ENCODE measurements at places on chromosomes 4 and X.

GRCh38 chrX:1327651-1328304 lies 8.8 kb upstream of the IL3RA start:
- DNase-seq = no peak

DNA sequence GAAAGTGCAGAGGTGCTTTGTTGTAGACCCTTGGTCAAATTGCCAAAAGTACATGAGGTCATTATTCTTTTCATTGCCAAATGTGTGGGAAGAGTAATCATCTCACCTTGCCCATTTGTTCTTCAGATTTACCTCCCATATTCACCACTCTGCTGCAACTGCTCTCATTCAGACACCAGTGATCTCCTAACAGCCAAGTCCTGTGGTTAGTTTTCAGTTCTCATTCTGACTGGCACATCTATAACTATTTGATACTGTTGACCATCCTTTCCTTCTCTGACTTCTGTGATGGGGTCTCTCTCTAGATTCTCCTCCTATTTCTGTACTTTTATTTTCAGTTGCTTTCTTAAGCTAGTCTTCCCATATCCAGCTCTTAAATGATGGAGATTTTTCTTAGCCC lies 39.8 kb downstream of the GRIA3 start:
- no peak for DNase-seq

DNA sequence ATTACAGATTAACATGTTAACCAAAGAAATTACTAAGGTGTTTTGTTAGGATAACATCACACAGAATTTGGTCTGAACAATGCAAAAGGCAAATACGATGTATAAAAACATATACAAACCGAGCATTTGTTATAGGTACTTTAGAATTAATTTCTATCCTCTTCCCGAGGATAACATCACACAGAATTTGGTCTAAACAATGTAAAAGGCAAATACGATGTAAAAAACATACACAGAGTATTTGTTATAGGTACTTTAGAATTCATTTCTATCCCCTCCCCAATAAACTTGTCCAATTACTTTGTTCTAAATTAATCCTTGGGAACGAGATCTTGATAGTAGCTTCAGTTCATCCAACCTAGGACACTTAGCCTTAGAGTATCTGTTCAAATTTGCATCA lies 7.6 kb downstream of the HNRNPDL start:
- DNase-seq = no peak

DNA sequence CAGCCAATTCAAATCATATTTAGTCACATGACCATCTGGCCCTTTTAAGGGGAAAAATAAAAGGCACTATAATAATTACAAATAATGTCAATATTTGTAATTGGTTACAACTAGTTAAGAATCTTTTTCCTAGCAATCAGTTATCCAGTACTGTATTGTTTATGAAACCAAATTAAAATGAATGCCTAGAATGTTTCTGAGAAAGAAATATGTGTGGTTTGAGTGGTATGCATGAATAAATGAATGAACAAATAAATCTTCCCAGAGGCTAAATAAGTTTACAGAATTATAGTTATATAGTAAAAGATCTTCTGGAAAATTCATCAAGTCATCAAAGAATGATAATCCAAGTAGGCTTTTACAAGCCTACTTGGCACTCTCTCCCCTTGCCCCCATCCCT lies 55.8 kb upstream of the F8A3 start:
- peak; percentile 6 for DNase-seq

DNA sequence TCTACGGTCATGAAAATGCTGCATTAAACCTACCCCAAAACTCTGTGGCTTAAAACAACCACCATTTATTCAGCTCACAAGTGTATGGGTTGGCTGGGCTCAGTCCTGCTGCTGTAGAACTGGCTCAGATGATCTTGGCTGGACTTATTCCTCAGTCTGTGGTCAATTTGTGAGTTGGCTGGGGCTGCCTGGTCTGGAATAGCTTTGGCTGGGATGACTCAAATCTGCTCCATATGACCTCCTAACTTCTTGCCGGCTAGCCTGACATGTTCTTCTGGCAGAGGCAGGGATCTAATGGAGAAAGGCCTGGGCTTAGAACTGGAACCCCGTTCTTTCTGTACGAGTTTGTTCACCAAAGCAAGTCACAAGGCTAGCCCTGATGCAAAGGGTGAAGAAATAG lies 71.7 kb downstream of the CFAP299 start:
- DNase-seq = peak; percentile 30

GRCh38 chr4:79225360-79225759 lies 100.5 kb downstream of the NAA11 start:
- no peak for DNase-seq

- no peak for DNase-seq
Measured at GRCh38 chr4:2767046-2767704, 11.0 kb upstream of the TNIP2 start.

DNA sequence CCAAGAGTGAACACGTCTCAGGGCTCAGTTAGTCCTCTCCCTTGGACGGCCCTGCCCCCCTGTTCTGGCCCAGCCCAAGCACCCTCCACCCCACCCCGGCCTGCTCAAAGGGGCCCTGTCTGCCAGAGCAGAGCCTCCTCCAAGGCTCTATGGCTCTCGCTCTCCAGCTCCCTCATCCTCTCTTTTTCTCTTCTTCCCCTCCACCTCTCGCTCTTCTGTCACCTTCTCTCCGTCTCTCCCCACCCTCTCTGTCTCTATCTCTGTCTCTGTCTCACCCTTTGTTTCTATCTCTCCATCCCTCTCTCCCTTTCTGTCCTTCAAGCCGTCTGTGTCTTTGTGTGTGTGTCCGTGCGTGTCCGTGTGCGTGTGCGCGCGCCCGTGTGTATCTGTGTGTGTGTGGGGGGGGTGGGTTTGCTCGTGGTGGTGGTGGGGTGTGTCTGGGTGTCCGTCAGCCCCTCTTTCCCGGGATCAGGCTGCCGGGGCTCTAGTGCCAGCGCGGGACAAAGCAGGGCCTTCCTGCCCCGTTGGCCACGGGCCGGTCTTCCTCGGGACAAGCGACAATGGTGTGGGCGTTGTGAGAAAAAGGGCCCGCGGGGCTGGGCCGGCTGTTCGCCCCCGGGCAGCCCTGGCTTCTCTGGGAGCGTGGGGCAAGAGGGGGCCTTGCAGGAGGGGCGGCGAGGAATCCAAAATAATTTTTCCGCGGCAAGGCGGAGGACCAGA lies 8.7 kb downstream of the FRG2 start:
- DNase-seq = no peak

DNA sequence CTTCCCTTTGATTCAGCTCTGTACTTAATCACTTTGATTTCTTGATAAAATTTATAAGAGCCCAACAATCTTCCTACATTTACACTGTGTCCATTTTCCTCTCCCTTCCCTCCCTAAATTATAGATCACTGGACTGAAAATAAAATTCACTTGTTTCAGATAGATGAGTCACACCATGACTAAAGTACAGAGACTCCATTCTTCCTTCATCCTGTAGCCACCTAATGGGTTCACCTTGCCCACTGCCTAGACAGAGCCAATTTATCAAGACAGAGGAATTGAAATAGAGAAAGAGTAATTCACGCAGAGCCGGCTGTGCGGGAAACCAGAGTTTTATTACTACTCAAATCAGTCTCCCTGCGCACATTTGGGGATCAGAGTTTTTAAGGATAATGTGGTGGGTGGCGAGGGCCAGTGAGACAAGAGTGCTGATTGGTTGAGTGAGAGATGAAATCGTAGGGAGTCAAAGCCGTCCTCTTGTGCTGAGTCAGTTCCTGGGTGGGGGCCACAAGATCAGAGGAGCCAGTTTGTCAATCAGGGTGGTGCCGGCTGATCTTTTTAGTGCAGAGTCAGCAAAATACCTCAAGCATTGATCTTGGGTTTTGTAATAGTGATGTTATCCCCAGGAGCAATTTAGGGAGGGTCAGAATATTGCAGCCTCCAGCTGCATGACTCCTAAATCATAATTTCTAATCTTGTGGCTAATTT lies 71.3 kb upstream of the MED14 start:
- DNase-seq = no peak

GRCh38 chr4:142402900-142403299 lies 443.2 kb downstream of the INPP4B start:
- DNase-seq = no peak

DNA sequence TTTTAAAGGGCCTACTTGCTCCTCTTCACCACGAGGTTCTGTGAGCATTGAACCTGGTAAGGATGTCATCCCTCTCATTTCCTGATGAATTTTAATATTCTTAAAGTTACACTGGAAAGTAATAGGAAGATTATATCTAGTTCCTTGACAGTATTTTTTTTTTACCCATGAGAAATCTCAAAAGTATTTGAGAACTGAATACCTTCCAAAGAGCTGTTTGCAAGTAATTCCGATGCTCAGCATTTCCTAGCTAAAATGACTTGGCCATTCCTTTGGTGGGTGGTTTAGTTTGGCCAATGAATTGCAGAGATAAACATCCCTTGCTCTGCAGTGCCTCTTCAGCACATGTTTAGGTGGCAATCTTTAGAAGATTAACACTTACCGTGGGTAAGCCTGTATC lies 110.2 kb upstream of the WDR1 start:
- DNase-seq = no peak

DNA sequence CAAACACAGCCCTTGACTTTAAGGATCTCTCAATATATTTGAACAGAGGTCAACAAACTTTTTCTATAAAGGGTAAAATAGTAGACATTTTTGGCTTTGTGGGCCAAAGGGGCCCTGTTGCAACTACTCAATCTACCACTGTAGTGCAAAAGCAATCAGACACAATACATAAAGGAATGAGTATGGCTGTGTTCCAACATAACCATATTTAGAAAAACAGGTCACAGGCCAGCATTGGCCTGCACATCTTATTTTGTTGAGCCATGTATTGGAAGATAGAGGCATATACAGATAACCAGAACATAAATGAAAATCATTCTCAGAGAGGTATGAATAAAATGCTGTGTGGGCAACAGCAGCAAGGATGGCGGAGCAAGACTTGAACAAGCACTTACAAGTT lies 49.8 kb downstream of the MID1 start:
- peak; percentile 33 for DNase-seq

DNA sequence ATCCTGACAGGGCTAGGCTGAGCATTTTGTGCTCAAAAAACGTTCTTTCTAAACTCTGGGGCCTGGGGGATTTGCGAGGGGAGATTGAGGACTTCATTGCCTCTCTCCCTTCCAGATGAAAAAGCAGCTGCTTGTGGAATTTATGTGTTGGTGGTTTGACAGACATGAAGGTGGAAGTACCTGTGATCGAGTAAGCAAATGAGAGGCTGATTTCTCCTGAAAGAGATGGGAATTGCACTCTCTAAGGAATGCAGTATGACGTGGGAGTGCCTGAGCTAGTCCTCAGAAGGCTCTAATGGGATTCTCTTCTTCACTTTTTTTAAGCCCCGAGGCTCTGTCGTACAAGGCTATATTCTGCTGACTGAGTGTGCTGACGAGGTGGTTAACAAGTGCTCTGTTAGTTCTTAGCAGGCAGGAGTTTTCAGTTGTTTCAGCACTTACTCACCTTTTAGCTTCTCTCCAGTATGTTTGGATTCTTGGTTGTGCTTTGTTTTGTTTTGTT lies 426.8 kb upstream of the CNKSR2 start:
- no peak for DNase-seq

DNA sequence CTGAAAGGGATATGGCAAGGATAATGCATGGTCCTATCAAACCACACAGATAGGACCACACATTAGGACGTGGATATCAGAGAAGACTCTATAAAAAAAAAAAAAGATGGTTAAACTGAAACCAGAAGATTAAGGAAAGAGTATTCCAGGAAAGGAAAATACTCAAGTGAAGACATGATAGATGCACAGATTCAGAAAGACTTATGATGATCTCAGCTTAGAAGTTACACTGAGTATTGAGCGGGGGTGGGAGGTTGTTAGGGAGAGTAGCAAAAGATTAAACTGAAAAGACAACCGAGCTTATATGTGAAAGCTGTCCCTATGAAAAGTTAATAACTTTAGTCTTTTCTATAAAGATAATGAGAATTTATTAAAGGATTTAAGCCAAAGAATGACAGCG lies 211.0 kb upstream of the EMCN start:
- DNase-seq = no peak

GRCh38 chr4:18388039-18388438 lies 366.5 kb upstream of the LCORL start:
- DNase-seq = no peak

DNA sequence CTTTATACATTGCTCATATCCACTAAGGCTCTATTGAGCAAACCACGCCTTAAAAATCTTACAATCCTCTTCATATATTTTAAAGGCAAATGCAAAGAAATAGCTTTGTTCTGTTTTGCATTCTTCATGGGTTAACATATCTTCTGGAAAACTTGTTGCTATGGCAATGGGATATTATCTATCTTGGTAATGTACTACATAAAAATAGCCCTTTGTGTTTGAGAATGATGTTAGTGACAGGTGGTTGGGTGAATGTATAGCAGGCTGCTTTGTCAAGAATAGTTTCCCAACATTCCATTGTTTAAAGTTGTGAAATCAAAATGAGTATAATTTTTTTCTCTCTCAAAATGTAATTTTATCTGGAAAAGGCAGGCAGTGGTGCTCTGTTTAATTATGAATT lies 16.8 kb downstream of the REPS2 start:
- DNase-seq = peak; percentile 6

DNA sequence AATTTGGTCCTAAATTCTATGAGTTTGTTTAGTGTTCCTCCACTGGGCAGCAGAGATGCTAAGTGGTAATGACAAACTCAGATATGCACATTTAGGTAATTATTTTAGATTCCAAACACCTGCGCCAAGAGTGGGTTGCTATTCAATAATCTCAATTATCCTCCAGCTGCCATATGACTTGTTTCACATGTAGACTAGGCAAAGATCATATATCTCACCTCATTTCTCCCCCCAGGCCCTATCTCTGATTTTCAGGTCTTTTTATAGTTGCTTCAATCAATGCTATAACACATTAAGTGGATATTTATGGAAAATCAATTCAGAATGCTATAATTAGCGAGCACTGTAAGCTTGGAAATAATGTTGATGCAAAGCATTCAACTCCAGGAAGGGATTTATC lies 217.6 kb downstream of the KCTD8 start:
- DNase-seq = no peak

DNA sequence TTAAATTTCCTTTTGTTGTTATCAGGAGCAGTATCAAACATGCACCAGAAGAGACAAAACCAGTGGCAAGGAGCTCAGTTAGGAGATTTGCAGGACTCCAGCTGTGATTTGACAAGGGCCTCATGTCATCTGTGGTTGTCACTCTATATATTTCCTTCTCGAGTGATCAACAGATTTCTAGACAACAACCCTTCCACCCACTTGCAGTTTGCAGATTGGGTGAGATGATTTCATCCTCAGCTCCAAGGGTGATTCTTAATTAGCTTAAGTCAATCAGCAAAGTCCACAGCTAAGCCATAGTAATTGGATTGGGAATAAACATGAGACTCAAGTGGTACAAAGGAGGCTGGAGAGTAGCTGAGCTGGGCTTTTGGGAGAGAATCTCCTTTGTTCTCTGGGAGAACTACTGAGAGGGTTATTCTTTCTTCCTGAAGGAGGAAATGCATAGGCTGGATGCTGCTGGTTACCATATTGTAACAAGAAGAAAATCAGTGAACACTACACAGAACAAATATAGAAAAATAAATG lies 192.8 kb downstream of the PPARGC1A start:
- no peak for DNase-seq
